ENCODE measurements at places on chromosomes 4 and X.

DNA sequence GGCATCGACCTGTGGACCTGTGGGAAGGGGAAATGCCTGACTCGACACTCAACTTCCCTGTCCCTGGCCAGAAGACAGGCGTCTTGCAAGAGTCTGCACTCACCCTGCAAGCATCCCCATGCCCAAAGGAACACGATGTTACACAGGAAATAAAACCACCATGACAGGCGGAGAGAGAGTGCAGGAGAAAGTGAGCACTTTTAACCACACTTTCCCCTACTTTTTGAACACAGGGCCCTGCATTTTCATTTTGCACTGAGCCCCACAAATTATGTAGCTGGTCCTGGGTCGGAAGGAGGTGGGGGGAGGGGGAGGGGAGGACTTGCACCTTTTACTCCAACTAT is 13.8 kb upstream of the MAN2B2 start:
- DNase-seq: no peak

GRCh38 chrX:46549914-46550313 is 4.7 kb upstream of the ZNF674 start:
- no peak for DNase-seq

DNA sequence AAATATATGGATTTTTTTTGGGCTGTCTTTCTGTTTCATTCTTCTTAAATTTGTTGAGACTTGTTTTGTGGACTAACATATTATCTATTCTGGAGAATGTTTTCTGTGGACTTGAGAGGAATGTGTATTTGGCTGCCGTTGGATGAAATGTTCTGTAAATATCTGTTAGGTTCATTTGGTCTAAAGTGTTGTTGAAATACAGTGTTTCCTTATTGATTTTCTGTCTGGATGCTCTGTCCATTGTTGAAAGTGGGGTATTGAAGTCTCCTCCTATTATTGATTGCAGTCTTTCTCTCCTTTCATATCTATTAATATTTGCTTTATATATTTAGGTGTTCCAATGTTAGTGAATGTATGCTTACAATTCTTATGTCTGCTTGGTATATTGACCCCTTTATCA is 431.8 kb downstream of the RAPGEF2 start:
- no peak for DNase-seq

DNA sequence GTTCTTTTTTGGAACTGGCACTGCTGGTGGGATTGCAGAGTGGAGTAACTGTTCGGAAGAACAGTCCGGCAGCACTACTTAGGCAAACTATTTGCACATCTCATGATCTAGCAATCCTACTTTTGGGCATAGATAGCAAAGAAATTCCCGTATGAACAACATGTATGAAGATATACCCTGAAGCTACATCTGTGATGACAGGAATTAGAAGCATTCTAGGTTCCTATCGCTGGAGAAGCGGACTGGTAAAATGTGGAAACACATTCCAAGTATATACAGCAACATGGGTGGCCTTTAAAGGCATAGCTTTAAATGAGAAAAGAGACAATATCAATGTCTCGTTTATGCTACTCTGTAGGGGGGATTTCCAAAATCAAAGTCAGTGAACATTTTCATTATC is 3.1 kb downstream of the DCAF16 start:
- DNase-seq: no peak

GRCh38 chrX:87702795-87703194 is 185.2 kb downstream of the KLHL4 start:
- no peak for DNase-seq

GRCh38 chr4:102598086-102598761 is 97.1 kb downstream of the NFKB1 start:
- no peak for DNase-seq

DNA sequence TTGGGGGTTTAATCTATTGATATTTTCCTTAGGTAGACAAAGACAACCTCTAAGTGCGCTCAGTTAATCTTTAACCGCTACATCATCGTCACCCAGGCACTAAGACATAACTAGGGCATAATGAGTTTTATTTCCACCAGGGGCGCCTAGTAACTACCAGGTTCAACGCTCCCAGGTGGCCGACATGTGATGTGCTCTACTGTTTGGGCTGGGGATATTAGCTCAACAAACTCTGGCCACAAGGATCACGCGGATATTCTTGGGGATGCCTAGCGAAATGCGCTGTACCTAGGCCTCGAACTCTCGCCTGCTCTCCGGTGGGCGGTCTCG is 915 bp upstream of the RAB33B start:
- peak; percentile 36 for DNase-seq

DNA sequence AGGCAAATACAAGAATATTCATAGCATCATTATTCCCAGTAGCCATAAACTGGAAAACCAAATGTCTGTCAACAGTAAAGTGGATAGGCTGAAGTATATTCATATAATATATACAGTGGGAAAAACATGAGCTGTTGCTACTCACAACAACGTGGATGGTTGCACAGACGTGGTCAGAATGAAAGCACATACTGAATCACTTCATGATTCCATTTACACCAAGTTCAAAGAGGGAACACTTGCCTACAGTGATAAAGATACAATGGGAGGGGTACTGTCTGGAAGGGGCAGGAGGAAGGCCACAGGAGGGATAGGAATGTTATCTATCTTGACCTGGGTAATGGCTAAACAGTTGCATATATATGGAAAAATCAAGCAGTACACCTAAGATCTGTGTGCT is 25.3 kb downstream of the APBB2 start:
- DNase-seq: no peak

GRCh38 chr4:156439576-156440200 is 486.0 kb upstream of the CTSO start:
- DNase-seq: no peak

- DNase-seq: no peak
These were observed 79.4 kb upstream of the ADRA2C start for GRCh38 chr4:3686753-3687152.

DNA sequence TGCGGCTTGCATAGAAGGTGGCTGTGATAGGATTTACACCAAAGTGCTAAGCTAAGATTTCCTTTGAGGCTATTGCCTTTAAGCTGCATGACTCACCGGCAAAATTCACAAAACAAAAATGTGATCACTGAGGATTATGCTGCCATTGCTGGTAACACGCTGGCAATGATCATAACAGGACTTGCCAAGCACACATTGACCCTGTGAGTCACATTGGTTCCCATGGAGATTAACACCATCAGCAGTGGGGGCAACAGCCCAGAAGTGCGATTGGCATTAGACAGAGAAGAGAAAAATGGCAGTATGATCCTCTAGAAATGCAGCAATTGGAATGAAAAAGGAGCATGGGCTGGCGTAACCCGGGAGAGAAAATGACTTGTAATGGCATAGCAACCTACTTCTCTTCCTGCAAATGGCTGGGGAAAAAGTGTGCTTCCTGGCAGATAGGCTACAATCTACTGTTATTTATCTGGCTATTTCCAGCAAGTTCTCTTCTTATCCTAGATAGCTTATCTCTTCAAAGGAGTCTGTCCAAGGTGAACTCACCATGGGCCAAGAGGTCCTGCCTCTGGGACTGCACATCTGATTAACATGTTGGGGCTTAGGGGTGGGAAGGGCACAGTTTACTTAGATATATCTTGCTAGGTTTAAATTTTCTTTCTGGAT is 314.2 kb upstream of the IGFBP7 start:
- no peak for DNase-seq

GRCh38 chr4:146053891-146054290 is 115.3 kb upstream of the ZNF827 start:
- no peak for DNase-seq

- no peak for DNase-seq
These were observed 13.7 kb downstream of the PPP2R3B start for GRCh38 chrX:372856-373640.

- no peak for DNase-seq
These were observed 92.0 kb downstream of the GATB start for GRCh38 chr4:151668689-151669402.

DNA sequence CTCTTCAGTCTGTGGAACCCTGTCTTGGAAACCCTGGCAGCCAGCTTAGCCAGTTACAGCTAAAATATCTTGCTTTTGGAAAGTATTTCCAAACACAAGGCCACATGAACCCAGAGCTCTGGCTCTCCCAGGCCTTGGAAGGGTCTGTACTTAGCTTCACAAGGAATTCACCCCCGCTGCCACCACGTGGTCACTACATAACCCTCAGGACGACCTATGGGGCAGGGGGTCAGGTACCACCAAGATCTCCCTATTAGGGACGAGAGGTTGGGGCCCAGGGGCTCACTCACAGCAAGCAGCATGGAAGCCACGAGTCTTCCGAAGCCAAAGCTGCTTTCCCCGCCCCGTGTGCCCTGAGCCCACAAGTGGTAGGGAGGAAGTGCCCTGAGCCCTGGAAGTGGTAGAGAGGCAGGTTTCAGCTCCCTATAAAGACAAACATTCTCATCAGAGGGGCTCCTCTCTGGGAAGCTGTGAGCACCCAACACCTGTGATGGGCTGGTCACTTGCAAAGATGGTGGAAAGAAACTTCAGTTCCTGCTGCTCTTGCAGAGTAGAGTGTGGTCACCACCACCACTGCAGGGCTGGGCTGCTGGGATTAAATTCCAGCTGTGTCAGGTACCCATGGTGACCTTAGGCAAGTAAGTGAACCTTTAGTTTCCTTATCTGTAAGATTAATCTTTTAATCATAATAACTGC is 4.7 kb upstream of the JAKMIP1 start:
- DNase-seq: no peak

GRCh38 chr4:136748773-136749172 is 783.5 kb downstream of the PCDH18 start:
- DNase-seq: no peak

GRCh38 chr4:89298155-89298554 is 9.4 kb downstream of the GPRIN3 start:
- DNase-seq: peak; percentile 29

- no peak for DNase-seq
These were observed 867.2 kb upstream of the GRID2 start for GRCh38 chr4:91436556-91436955.

GRCh38 chr4:149441338-149441737 is 374.3 kb downstream of the IQCM start:
- DNase-seq: no peak

DNA sequence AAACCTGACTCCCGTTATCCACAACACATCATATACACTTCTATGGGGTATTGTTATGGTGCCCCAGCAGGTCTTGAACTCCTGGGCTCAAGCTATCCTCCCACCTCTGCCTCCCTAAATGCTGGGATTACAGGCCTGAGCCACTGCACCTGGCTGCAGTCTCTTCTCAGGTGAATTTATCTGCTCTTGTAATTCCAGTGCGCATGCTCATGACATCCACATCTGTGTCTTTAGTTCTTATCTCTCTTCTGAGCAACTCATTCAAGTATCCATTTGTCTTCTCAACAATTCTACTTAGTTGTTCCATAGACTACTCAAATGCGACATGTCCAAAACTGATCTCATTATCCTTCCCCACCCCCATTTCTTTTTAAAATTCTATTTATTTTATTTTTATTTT is 20.5 kb upstream of the MID2 start:
- DNase-seq: no peak

GRCh38 chr4:89491761-89492160 is 184.2 kb upstream of the GPRIN3 start:
- no peak for DNase-seq

DNA sequence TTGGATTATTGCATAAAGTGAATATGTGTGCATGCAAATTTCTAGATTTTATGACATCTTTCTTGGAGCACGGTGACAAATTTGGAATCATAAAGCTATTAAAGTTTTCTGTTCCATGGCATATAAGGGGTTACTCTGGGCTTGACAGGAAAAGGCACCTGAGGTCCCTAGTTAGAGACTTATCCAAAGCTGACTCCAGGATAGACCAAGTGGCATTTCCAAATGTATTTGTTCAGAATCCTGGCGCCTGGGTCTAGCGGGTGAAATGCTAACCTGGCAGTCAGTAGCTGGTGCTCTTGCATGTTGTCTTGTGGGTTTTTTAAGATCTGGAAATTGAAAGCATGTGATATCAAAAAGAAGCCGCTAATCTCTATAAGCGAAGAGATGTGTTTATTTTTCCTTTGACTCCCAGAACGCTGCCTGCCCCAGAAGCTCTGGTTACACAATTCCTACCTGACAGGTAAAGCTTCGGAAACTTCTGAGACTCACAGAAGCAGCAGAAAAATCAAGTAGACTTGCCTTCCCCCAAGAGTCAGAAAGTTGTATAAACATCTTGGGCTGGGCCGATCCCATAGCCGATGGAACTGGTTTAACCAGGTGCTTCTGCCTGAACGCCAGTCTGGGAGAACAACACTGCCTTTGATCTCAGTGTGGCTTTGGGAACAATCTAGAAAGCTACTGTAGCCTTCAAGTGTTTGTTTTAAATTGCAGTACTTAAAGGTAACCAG is 12.9 kb upstream of the ZCCHC4 start:
- DNase-seq: no peak

DNA sequence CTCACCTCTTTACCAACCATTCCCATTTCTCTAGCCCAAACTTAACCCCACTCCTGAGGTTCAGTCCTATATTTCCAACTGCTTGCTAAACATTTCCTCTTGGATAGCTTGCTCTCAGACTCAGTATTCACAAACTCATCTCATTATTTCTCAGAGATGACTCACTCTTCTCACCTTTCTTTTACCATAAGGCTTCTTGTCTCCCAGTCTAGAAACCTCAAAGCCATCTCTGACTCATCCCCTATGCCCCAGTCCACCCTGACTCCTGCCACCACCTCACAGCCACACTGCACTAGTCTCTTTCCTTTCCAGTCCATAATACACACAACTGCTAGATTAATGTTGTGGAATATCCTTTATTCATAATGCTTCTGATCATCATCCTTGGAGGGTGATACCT is 4.8 kb downstream of the FRMPD3 start:
- no peak for DNase-seq

DNA sequence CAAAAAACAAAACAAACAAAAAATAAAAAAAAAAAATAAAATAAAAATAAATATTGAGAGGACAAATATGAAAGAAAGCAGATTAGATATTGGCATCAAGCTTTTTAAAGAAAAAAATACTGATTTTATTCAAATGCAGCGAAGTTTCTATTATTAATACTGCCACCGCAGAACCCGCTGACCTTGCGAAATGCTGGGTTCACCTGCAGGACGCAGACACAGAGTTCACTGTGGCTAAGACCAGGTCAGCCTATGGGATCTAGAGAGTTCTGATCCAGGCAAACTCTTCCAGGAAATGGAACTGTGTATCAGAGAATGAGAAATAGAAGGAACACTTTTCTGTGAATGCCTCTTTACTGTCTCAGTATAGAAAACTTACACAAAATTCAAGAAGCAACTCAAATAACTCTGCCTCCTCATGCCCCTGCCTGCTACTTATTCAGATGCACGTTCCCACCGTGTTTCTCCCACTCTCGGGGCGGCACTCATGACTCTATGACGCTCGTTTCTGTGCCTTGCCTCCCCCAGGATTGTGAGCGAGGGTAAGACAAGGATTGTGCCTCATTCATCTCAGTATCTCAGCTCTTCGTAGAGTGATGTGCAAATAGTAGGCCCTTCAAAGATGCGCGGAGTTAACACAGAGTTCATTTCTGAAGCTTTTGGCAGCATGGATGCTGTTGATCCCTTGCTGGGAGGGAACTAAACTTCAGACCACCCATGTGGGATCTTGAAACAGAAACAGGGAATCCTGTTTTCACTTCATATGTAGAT is 44.1 kb upstream of the TLR3 start:
- DNase-seq: no peak
